ENCODE measurements at places on chromosomes 16 and 17.

DNA sequence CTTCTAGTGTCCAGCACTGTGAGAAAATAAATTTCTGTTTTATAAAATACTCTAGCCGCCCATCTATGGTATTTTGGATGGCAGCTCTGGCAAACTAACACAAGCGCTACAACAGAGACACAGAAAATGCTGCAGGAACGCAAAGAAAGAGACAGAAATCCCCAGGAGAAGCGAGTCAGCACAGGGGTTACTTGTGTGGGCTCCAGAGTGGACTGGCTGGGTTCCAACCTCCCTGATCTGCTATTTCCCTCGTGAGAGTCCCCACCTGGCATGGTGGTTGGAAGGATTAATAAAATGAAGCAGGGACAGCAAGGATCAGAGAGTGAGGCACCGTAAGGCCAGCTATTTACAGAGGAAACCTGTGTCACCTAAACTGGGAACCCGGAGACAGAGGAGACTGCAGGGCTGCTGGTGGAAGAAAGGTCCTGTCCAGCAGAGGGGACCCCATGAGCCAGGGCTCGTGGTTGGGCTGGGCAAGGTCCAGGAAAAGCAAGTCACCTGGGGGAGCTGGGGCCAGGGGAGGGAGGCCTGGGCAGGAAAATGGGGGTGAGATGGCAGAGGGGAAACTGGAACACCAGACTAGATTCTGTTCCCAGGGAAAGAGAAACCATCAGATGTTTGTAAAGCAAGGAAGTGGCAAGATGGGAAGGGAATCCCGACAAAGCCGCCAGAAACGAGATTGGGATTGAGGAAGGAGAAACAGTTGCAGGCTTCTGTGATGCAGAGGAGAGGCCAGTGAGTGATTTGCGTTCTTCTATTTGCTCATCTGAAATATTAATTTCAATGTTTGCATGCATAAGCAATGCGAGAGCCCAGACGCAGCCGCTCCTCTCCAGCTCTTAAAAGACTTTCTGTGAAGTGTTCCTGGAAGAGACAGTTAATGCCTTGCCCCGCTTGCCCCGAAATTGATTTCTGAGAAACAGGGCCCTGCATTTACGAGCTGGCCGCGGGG is 63.0 kb upstream of the TEKT3 start:
- DNase-seq: no peak

GRCh38 chr17:50935221-50935995 is 69.3 kb upstream of the TOB1 start:
- DNase-seq: no peak

DNA sequence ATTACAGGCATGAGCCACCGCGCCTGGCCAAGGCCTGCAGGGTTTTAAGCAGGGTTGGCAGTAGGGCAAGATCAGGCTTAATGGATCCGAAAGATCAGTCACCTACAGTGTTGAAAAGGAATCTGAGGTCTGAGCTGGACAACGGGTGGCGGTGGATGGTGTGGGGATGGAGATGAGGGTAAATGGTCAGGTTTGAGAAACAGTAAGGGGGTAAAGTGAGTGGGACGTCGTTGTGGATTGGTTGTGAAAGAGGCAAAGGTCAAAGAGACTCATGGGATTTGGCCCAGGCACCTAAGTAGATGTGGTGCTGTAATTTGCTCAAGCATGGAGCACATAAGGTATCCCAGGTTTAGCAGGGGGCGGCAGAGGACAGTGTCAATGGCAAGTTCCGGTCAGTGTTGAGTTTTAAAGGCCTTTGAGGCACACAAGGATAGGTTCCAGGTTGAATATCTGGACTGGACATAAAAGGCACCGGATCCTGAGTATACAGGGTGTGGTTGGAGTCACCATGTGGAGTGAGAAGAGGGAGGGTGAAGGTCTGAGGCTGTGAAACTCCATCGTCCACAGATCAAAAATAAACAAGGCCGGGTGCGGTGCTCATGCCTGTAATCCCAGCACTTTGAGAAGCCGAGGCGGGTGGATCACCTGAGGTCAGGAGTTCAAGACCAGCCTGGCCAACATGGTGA is 1.1 kb upstream of the SLC16A5 start:
- DNase-seq: no peak

DNA sequence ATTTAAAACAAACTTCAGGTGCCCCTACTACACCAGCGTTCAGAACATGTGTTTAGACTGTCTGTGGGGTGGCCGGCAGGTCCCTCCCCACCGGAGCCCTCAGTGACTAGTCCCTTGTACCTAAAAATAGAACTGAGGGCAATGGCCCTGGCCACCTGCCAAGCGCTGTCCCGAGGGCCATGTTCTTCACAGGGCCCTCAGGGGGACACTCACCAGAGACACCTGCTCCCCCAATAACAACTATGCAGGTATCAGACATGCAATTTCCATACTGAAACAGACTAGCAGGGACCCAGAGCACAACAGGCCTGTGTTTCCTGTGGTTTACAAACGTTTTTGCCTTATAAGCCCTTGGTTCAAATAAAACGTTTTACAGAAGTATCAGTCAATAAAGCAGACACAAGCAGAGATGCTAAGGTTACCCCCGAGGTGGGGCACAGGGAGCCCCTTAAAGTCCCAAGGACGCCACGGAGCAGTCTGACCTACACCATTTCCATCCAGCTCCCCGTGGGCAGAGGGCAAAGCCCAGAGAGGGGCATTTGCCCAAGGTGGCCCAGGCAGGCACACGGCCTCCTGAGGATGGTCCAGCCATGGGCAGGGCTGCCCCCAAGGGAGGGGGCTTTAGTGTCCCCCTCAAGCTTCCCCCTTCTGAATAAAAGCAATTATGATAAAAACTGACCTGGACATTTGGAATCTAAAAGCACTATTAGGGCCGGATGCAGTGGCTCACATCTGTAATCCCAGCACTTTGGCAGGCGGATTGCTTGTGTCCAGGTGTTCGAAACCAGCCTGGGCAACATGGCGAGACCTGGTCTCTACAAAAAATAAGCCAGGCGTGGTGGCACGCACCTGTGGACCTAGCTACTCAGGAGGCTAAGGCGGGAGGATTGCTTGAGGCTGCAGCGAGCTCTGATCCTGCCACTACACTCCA is 896 bp upstream of the MYLK3 start:
- DNase-seq: no peak

DNA sequence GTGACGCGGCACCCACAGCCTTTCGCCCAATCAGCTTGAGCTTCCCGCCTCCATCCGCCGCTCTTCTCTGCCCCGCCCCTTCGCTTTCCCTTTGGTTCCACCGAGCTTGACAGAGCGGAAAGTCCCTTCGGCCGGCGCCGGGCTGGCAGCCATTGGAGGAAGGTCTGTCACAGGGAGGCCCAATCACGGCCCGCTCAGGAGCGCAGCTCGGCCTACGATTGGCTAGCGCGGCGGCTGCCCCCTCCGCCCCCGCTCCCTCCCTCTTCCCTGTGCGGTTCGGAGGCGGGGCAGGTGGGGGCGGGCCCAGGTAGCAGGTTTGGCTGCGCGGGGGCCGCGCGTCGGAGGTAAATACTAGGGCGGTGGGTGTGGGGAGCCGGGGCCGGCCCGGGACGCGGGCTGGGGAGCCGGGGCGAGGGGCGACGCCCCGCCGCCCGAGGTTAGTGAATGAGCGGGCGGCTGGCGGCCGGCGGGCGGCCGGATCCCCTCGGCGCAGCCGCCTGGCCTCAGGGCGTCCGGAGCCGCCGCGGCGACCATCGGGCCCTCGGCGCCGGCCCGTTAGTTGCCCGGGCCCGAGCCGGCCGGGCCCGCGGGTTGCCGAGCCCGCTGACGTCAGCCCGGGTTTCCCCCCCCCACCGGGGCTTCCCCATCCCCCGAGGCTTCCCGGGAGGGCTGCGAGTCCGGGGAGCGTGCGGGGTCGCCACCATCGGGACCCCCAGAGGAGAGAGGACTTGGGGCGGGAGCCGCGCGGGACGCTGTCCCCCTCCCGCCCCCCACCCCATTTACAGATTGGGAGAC is at the start of gene CYLD:
Gene CYLD, plus strand, starts transcription at position 306 of the 795 bp plus-strand sequence. CDS start 7,613 bp downstream, outside the sequence.
- DNase-seq: peak; percentile 100

DNA sequence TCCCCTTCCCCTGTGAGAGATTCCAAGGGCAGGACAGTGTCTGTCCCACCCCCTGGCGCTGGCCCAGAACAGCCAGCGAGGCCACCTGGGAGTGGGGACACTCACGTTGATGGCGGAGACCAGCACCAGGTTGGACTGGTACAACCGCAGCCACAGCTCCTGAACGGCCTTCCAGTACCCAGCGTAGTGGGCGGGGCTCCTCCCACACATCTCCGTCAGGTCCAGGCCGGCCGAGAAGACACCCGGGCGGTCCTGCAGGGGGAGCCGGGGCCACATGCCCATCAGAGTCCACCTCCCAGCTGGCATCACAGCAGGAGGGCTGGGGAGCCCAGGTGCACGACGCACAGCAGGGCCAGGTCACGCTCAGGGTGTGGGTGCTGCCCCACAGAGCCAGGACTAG is 7.1 kb downstream of the ECI1 start:
- DNase-seq: no peak

DNA sequence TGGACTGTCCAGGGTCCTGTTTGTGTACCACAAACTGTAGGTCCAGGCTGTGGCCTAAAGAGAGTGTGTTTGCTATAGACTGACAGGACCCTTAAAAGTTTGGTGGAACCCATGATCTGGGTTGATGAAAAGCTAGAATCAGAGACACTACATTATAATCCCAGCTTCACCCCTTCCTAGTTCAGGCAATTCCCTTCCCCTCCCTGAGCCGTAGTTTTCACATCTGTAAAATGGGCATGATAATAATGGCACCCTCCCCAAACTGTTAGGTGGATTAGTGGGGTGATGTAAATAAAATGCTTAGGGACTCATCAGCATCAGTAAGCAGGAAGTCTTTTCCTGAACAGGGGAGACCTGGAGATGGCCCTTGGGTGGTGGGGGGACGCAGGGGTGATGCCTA is 2.5 kb downstream of the SCNN1B start:
- DNase-seq: no peak

GRCh38 chr17:51434434-51435170 is 174.3 kb downstream of the UTP18 start:
- DNase-seq: no peak

DNA sequence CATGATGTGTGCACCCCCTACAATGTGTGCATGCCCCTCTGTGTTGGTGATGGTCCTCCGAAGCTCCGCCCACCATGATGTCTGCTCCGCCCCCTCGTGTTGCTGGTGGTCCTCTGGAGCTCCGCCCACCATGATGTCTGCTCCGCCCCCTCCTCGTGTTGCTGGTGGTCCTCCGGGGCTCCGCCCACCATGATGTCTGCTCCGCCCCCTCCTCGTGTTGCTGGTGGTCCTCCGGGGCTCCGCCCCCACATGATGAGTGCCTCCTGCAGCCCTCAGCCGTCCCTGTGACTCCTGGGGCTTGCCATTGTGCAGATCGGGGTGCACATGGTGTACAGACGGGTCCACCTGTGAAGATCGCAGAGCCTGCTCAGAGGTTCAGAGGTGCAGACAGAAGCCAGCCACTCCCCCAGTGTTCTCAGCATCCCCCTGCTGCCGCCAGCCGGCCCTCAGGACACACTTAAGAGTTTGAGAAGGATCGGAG is 129.1 kb upstream of the CHMP6 start:
- no peak for DNase-seq

GRCh38 chr16:67104845-67105244 is 4.9 kb upstream of the PHAF1 start:
- DNase-seq: no peak

DNA sequence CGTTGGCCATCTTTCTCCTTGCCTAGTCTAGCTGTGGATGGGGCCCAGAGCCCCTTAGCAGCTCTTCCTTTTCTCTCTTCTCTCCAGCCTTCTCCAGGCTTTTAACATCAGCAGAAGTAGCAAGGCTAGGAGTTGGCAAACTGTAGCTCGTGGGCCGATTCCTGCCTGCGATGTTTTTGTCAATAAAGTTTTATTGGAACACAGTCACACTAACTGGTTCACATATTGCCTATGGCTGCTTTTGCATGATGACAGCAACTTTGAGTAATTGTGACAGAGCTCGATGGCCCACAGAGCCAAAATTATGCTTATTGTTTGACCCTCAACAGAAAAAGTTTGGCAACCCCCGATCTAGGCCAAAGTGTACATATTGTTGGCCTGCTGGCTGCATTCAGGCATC is 199.9 kb downstream of the RBFOX1 start:
- DNase-seq: no peak

GRCh38 chr17:17435323-17435722 is 41.5 kb upstream of the MED9 start:
- no peak for DNase-seq

DNA sequence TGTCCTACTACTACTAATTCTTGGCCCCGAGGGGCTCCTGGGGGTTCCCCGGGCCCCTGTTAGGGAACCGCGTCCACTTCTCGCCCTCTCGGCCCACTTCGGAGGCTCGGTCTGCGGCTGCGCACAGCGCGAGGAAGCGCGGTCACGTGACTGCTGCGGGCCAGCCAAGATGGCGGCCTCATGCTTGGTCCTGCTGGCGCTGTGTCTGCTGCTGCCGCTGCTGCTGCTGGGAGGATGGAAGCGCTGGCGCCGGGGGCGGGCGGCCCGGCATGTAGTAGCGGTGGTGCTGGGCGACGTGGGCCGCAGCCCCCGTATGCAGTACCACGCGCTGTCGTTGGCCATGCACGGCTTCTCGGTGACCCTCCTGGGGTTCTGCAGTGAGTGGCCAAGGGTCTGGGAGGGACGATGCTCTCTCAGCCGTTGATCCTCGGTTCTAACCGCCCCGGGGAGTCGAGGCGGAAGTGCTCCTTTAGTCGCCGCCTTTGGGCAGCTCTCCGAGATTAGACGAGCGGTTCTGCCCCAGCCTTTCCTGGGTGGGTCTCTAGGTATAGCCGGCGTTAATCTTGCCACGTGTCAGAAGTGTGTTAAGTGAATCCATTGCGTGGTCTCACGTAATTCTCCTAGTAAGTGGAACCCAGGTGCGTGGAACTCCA is at the start of gene ALG1:
Gene ALG1, plus strand, starts transcription at position 163 of the 653 bp plus-strand sequence. Its CDS starts 7 bp downstream, at position 170.
- DNase-seq: peak; percentile 91

GRCh38 chr17:17579691-17580090 is 11.8 kb downstream of the PEMT start:
- DNase-seq: no peak

DNA sequence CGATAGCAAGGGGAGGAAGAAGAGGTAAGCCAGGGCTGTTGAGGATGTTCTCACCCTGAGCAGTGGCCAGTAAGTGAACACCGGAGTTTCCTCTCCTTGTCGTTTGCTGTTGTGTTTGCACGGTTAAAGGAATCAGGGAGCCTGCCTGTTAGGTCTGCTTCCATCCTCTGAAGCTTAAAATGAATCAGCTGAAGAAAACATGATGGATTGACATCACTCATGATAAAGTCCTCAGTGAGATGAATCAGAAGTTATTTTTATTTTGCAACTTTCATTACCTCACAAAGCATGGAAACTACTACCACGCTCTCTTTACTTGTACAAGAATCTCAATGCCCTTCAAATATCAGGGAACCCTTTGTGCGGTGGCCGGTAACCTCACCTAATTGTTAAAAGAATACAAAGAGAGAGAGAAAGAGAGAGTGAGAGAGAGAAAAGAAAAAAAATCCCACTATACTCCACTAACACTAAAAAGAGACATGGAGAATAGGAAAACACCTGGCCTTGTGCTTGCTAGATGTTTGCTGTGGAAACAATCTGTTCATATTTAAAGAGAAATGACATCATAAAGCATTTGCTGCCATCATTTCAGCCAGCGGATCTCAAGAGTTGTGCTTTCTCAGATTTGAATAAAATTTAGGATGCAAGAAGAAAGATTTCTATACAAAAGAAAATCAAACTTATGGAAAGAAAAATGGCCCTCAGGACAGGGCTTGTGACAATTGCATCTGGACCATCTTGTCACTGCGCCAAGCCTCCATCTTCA is 441.6 kb upstream of the SALL1 start:
- no peak for DNase-seq
